Effector memory CD8-positive, alpha-beta T cell (primary cell): ENCODE measurements at places on chromosomes 1 and 21.

- no peak for DNase-seq
Observed at GRCh38 chr1:12143631-12144155, 23.1 kb upstream of the TNFRSF1B start.

DNA sequence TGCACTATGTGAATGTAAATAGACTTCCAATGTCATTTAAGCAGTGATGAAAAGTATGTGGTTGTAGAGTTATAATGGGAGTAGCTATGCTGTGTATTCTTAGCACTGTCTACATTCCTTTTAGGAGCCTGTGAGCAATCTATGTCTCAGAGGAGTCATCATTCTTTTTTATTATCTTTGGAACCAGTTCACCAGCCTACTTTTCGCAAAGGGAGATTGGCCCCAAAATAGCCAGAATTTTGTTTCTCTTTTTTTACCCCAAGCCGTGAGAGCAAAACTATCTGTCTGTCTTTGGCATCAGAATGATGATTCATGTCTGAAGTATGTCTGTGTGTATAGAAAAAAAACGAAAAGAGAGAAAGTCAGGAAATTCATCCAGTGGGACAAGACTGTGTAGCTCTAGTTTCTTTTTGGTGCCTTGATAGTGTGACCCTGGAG is 44.2 kb downstream of the OSBPL9 start:
- no peak for DNase-seq

- no peak for DNase-seq
Observed at GRCh38 chr1:156616463-156616862, 2.8 kb upstream of the HAPLN2 start.

- no peak for DNase-seq
Observed at GRCh38 chr1:177392336-177392735, 221.6 kb downstream of the BRINP2 start.

DNA sequence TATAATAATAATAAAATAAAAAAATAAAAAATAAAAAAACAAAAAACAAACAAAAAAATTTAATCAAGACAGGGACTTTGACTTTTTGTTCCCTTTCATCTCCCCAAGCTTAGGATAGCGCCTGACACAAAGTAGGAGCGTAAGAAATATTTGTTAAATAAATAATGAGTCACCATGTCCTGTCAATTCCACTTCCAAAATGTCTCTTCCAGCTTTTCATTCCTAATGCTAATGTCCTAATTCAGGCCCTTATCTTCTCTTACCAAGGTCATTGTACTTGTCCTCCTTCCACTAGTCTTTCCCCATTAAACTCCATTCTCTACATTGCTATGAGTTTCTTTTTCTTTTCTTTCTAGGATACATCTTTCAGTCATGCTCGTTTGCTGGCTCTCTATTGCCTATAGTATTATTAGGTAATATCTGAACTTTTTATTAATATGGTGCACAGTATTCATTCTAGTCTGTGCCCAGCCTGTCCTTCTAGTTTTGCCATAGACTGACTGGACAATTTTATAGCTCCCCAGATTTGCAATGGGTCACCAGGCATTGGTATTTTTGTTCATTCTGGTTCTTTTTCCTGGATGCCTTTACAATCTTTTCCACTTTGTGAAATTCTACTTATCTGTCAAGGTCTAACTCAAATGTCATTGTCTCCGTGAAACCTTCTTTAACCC is 11.4 kb downstream of the NEXN start:
- no peak for DNase-seq

DNA sequence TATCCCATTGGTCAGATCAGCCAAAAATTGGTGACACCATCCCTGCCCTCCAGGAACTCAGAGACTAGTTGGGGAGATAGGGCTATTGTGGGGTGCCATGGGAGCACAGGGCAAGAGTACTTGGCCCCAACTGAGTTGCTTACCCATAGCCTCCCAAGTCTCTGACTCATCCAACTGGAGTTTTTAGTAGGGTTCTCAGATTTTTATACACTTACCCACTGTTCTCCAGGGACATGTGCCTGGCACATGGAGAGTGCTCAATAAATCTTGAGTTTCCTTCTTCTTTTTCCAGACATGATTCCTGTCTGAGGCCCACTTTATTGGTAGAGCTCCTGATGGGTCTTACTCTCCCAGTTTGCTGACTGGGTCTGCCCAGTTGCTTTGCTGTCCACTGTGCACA is 56.7 kb downstream of the OVGP1 start:
- no peak for DNase-seq

DNA sequence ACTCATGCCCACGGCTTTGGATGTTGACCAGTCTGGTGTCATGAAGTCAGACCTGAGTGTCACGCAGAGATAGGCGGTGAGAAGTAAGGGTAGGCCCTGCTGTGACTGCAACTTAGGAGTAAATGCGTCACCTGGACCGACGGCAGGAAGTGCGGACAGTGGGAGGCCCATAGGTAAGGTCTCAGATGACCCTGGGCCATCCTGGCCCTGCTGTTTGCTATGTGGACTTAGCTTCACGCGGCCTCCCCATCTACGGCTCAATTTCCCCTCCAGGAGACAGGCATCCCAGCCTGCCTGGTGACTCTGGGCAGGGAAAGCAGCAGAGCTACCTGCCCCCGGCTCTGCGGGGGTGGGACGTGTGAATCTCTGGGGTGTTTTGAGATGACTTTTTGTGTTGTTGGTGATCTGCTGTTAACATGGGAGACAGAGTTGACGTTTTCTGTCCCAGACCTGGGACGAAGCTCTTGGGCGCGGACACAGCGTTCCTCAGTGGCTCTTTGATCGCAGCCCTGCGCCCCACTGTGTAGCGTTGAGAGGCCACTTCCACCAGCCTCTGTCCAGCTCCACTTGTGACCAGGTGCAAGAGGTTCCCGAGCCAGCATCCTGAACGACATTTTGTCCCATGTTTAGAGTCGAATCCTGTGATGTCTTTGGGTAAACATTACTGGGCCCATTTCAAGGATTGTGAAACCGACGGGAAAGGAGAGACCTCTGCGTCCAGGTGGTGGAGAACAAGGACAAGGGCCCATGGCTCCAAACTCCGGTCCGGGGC is 39.9 kb downstream of the CRYAA start:
- no peak for DNase-seq

DNA sequence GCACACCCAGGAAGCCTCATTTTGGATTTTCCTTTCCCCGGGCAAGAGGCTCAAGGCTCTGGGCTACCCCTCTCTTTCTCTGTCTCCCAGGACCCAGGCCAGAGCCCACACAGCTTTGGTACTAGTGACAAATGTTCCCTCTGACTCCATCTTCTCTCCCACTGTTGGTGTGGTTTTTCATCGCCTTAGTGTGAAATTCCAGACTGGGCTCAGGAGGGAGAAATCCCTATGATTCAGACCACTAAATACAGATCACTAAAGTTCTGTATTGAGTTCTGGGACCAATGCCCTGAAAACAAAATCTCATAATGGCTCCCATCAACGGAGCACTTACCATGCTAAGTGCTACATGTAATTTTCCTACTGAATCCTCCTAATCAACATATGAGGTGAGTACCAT is 26.1 kb downstream of the IQGAP3 start:
- no peak for DNase-seq
